Dermis blood vessel endothelial cell (primary cell): ENCODE measurements at places on chromosomes 13 and 19. TPM values are rescaled to one million over a fixed set of nuclear protein-coding genes. Genes with fewer than 3 reads are reported as not detected.

The TMEM161A gene
- total RNA-seq: 18.7 and 26.5 TPM in 2 replicates

GRCh38 chr13:111262715-111263114, 57.7 kb upstream of the TEX29 start:
- no peak for DNase-seq

The OR10H5 gene
- total RNA-seq: not detected in 2 replicates

- DNase-seq: no peak
Measured at GRCh38 chr13:113744197-113745000, 14.6 kb upstream of the TMEM255B start.

The LILRA1 gene
- not detected in 2 replicates for total RNA-seq

The FBXL12 gene
- 15.1 and 16.1 TPM in 2 replicates for total RNA-seq
